Osteoblast (primary cell): ENCODE measurements at places on chromosomes 16 and 17. TPM values are rescaled to one million over a fixed set of nuclear protein-coding genes. Genes with fewer than 3 reads are reported as not detected.

Gene CHTF18
- 3.3 and 3.8 TPM in 2 replicates for total RNA-seq

Gene SLC12A3
- total RNA-seq: not detected in 2 replicates

Gene CCDC200
- not detected in 2 replicates for total RNA-seq

Gene C17orf67
- total RNA-seq: 0.36 and 0.88 TPM in 2 replicates

Gene CCL5
- total RNA-seq: under 0.01 and 0.36 TPM in 2 replicates

Gene YBX2
- under 0.01 TPM in 1 of 2 replicates, not detected in the other for total RNA-seq

DNA sequence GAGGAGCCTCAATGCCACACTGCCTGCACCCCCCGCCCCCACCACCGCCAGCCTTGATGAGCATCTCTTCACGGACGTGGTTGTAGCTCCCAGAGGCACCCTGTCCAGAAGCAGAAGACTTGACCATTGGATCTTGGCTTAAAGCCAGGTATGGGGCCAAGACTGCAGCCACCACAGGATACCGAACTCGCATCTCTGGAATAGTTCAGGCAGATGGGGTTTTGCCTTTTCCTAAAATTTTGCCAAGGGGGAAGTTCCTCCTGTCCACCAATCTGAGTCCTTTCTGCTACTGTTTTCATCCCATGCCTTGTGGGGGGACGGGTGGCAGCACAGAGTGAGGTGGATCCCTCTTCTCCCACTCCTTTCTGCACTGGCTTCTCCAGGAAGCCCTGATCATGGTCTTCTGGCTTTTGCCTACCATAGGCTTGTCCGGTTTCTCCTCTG, 939 bp downstream of the CORO6 start:
- DNase-seq: peak; percentile 83

- no peak for DNase-seq
Observed at GRCh38 chr16:78478267-78478861, 378.9 kb downstream of the WWOX start.

- no peak for DNase-seq
Observed at GRCh38 chr16:59543641-59544040, 809.5 kb upstream of the GOT2 start.

- no peak for DNase-seq
Observed at GRCh38 chr16:50884066-50884860, 142.4 kb downstream of the CYLD start.

- no peak for DNase-seq
Observed at GRCh38 chr17:37884516-37884915, 39.7 kb upstream of the TBC1D3K start.

DNA sequence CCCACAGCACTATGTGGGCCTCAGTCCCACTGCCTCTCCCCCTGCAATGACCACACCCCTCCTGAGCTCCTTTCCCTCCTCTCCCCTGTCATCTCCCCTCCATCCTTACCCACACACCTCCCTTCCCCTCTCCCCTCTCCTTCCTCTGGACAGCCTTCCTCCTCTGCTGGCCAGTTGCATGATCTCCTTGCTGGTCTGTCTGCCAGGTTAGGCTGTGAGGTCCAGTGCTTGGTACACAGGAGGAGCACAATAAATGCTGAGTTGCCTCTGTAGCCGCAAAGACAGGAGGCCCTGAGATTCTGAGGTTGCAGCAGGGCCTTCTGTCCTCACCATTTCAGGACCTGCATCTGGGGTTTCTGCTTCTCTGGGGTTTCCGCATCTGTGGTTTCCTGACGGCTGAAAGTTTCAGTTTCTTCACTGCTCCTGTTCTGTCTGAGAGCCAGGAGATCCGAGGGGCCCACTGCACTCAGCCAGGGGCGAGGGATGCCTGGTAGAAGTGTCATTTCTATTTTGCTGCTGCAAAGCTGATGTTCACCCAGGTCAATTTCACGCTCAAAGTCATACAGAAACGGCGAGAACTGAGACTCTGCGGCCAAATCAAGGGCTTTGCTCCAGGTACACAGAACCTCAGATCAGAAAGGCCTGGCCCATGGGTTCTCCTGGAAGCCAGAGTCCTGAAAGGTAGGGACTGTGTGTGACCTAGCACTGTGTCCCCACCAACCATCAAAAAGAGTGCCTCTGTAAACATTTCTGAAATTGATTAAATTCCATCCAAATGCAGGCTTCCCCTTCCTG, 4.6 kb upstream of the SLC12A3 start:
- no peak for DNase-seq

- no peak for DNase-seq
Observed at GRCh38 chr17:78819402-78819801, 21.2 kb downstream of the USP36 start.

DNA sequence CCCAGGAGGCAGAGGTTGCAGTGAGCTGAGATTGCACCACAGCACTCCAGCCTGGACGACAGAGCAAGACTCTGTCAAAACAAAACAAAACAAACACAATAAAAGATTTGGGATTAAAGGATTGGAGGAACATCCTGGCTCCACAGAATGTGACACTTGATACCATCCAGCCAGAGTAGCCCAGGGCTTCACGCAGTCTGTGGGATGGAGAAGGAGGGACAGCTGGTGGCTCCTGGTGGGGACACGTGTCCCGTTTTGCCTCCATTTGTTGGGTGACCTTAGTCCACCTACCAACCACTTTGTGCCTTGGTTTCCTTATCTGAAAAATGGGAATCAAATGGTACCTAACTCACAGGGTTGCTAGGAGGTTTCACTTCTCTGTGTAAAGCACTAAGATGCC, 12.4 kb upstream of the CYB561 start:
- DNase-seq: peak; percentile 11

- no peak for DNase-seq
Observed at GRCh38 chr17:63366241-63366566, 79.9 kb downstream of the CYB561 start.

DNA sequence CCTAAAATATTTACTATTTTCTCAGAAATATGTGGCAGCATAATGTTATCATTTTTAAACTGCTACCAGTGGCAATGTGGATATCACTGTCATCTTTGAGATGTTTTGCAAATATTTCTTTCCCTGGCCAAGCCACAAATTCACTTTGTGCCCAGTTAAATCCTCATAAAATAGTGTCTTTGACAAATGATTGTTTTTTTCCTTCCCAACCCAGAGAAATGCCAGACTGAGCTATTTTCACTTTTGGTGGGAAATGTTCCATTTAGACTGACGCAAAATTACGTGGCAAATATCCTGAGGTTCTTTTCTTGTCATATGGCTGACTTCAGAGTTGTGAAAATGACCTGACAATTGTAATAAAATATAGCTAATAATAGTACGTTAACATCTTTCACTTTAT, 807.0 kb upstream of the SOX9 start:
- no peak for DNase-seq

GRCh38 chr16:8905168-8905762, 23.1 kb downstream of the LITAFD start:
- DNase-seq: no peak

DNA sequence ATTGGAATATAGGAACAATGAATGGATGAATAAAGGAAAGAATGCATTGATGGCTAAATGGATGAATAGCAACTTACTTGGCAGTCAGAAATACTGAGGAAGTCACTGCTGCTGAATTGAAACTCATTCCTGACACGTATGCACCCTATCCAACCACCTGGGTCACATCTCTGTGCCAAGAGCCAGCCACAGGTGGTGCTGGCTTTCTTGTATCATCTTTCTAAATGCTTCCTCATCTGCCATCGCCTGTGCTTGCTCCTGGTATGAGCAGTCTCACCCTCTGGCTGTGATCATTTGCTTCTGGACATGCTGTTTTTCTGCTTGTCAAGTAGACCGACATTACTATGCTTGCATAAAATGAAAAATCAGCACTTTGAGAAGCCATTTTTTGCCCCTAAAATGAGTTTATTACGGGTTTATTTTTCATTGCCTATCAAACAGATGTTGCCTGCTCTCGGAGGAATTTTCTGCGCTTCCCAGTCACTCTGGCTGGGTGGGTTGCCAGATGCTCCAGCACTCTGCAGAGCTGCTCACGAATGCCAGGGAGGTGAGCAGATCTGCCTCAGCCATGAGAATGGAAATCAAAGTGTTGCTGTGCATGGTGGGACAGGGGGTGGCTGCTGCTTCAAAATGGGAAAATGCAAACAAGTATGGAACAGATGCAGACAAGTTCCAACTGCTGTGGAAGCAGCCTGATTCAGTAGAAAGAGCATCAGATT, 1349.6 kb upstream of the CDH8 start:
- DNase-seq: no peak

DNA sequence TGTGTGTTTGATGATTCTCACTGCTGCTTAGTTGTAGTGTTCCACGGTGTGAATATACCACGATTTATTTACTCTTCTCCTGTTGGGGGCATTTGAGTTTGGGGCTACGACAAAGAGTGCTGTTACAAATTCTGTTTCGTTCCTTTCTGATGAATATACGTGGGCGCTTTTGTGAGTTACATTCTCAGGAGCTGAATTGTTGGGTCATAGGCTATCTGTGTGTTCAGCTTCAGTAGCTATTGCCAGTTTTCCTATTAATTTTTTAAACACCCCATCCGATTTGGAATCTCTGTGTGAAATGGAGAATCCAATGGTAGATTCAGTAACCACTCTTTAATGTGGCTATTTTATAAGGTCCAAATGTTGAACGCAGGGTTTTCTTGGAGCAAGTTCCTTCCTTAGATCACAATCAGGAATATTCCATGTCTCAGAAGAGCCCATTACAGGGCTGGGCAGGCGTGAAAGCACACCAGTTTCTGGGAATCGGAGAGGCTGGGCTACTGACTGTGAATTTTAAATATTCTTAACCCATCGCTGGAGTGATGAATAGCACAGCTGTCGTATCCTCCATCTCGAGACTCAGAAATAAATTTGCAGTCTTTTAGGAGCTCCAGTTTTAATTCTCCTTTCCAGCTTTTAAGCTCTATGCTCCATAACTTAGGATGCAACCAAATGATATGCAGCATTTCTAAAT, 115.9 kb downstream of the PITPNC1 start:
- no peak for DNase-seq

DNA sequence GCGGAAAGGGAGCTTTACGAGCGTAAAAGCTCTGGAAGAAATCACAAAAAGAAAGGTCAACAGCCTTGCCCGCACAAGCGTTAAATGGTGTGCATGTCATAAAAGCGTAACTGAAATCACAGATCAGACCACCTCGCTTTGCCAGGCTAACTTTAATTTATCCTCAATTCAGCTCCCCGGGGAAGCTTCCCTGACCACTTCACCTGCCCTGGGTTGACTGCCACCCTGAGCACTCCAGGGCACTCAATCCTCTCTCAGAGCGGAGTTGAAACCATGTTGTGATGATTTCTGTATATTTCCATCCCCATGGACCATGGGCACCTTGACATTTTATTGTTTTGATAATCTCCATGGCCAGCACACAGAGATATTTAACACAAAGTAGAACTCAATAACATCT, 16.1 kb upstream of the NAGS start:
- DNase-seq: no peak

- no peak for DNase-seq
Observed at GRCh38 chr16:26697807-26698206, 368.9 kb upstream of the C16orf82 start.

DNA sequence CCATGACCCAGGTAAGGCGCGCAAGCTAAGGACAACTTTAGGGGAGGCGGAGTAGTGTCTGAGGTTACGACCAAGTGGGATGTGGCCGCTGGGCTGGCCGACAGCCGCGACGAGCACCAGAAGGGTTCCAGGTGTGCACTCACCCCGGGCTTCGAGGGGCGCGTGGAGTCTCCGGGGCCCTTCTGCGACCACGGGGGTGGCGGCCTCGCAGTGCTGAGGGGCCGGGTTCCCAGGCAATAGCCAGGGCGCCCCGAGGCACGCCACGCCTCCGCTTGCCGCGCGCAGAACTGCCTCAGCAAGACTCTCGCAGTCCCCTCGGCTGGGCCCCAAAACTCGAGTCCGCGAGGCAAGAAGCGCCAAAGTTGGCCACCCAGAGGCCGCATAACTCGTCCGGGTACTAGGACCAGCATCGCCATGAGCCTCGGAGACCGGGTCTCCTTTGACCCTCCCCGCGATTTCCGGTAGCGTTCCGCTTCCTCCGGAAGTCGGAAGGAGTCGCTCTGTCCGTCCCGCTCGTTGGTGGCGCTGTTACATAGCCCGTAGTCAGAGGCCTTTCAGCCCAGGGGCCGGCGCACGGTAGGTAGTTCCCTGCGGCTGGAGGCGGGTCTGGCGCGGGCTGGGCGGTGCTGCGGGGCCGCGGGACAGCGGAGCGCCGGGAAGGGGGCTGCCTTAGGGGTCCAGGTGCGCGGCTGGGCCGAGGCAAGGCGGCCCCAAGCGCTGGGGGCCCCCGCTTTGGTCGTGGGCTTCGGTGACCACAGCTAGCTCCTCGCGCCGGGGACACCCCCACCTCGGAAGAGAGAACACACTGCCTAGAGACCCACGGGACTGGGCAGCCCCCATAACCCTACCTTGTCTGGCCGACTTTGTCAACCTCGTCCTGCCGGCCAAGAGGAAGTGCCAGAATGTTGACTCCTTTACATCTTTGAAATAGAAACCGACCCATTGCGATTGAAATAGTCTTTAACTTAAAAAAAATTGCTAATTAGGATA, at the start of the genes ADPRM and SCO1:
TSS of gene ADPRM (plus strand) at position 503 of the 990 bp plus-strand sequence. CDS start 7,333 bp downstream, outside the sequence.
TSS of gene SCO1 (minus strand) at position 442 of the 990 bp plus-strand sequence. CDS start at position 416, 26 bp downstream.
- peak; percentile 96 for DNase-seq

DNA sequence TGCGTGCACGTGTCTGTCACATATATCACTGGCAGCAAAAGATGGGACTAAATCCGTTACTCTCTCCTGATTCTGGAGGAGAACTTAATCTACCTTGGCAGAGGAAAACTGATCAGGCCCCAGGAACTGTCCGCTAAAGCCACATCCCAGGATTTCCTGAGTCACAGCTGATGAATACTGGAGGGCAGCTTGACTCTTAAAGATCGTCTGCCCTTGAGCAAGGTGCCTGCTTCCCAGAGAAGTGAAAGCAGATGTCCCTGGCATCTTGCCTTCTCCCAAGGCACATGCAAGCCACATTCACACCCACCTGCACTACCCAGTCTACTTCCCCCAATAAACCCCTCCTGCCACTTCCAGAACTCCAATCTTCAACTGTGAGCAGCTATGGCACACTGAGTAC, 99.8 kb downstream of the CPPED1 start:
- DNase-seq: no peak

DNA sequence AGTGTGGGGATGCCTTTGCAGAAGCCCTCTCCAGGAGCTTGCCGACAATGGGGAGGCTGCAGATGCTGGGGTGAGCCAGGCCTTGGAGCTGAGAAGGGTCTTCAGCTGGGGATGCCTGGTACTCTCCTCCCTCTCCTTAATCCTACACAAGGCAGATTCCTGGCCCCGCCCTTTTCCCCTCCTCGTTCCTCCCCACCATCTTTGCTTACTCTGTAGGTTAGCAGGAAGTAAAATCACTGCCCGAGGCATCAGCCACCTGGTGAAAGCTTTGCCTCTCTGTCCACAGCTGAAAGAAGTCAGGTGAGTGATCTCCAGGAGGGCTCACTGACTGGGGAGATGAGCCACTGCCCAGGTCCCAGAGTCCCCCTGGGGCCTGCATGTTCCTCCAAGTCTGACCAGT, 38.7 kb downstream of the NLRC5 start:
- no peak for DNase-seq

DNA sequence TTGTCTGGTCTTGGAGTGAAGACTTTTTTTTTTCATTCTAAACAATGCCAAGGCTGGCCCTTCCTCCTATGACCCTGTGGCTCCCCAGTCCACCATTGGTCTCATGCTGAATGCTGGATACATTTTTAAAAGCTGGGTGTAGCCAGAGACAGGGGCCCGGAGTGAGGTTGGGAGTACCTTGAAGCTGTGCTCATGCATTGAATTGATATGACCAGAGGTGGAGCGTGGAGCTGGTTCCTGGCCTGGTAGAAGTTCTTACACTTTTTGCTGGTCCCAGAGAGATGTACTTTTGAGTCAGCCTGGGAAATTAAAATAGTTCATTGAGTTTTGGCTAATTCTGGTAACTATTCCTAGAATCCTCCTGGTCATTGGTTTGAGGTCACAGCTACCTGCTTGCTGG, 83.6 kb downstream of the CMIP start:
- no peak for DNase-seq
